ENCODE measurements at places on chromosomes 3 and 15.

DNA sequence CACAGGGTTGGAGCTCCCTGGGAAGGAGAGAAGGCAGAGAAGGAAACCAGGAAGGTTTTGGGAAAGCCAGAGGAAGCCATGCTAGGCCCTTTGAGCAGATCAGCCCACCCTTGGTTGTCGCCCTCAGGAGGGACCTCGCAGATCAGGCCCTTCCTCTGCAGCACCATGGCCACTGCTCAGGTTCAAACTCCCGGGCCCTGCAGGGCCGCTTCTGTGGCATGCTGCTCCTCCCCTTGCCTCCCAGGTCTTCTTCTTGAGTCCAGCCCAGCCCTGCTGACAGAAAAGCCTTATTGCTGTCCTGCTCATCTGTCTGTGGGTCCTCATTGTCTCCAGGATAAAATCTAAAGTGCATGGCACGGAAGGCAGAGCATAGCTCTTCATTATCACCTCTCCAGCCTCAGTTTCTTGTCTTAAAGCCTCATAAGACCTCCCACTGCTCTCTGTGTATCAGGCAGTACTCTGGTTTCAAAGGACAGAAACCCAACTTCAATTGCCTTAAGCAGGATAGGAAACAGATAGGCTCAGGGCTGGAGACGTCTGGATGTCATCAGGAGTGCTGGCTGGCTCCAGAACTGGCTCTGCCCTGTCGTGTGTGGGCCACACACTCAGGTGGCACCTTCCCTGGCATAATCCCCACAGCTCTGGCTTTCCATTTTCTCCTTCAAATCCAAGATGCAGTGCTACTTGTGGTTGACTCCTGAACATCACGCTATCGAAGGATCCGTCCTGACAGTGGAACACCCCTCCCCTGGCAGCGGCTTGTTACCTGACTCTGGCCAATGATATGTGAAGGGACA, 118.5 kb downstream of the EEFSEC start:
- no peak for DNase-seq

DNA sequence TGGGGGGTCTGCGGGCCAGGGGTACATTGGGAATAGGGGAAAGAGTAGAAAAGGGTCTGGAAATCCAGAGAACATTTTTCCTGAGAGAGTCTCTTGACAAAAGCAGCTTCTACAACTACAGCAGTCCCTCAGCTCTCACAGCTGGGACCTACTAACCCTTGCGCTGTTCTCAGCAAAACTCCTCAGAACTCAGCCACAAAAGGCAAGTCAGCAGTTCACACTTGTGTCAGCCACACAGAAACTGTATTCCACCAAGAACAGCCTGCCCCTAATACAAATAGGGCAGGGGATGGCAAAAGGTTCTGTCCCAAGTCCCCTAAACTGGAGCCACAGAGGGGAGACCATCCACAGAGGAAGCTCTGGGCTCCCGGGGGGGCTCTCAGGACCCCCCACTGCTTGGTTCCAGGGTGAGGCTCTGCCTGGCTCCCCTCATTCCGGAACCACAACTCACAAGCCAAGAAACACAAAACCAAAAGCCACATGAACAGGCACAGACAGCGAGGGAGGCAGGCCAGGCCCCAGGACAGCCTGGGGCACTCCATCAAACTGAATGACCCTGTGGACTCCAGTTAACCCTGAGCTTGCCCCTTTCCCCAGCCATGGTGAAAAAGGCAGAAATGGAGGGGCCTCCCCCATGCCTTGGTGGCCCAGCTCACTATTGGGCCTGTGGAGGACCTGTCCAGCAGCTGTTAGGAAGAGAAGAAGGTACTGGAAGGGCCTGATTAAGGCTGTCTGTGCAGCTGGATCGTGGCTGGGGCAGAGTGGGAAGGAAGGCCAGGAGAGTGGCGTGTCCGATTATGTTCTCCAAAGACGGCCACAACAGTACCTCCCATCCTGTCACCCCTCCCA, 162.0 kb downstream of the CHSY1 start:
- DNase-seq: no peak

DNA sequence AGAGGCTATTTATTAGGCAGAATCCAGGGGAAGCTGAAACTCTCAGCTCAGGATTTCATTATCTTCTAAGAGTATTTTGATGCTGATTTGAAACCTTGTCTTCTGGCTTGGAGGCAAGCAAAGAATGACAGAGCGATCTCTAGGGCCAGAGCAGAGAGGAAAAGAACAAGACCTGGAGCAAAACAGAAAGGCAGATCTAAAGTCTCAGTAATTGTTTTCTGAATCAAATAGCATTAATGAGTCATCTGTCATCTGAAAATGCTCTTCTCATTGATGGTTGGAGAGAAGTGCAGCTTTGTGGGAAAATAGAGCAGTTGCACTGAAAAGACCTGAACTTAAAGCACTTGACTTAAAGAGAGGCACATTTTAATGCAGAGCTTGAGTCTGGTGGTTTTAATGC, 385.9 kb downstream of the RAP2B start:
- DNase-seq: no peak

GRCh38 chr3:2934541-2934940, 175.6 kb downstream of the IL5RA start:
- DNase-seq: peak; percentile 73

DNA sequence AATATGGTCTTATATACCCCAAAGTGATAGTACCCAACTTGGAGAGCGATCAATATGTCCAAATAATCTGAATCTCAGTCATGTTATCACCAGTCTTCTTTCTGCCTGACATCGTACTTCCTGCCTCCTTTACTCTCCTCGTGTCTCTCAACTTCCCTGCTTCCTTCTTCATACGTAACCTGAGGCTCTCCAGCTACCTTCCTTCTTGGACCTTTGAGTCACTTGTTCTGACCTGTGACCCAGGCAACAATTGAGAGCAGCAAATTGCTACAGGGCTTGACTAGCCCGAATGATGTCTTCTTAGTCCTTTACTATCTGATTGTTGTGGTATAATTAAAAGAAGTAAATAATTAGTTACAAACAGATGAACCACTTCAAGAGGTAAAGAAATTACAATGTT, 145.9 kb upstream of the MBNL1 start:
- no peak for DNase-seq

GRCh38 chr15:70062321-70062956, 35.3 kb downstream of the TLE3 start:
- peak; percentile 97 for DNase-seq

GRCh38 chr15:68075764-68076385, 21.8 kb downstream of the PIAS1 start:
- no peak for DNase-seq

- DNase-seq: no peak
Measured at GRCh38 chr3:59135096-59135495, 85.3 kb upstream of the CFAP20DC start.

GRCh38 chr3:80983753-80984152, 777.7 kb downstream of the GBE1 start:
- DNase-seq: peak; percentile 6

DNA sequence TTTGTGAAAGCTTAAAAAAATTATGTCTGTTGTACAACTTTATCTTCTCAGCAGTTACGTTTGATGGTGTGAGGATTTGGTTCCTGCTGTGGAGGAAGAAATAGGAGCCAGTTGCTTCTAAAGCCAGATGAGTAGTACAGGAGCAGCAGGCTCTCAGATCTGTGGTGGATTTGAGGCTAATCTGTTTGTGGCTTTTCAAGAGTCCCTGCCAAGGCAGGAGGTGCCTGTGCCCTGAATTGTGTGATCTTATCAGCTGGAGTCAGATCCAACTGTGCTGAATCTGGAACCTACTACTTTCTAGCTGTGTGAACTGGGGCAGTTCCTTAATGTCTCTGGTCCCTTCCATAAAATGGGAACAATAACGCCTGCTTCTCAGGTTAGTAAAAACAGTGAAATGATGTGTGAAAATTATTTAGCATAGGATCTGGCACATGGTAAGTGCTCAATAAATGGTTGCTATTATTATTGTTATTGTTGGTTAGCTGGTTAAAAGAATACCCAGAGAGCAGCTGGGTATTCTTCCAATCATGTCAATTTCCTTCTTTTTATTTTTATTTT, 7.7 kb downstream of the CLDN11 start:
- no peak for DNase-seq

DNA sequence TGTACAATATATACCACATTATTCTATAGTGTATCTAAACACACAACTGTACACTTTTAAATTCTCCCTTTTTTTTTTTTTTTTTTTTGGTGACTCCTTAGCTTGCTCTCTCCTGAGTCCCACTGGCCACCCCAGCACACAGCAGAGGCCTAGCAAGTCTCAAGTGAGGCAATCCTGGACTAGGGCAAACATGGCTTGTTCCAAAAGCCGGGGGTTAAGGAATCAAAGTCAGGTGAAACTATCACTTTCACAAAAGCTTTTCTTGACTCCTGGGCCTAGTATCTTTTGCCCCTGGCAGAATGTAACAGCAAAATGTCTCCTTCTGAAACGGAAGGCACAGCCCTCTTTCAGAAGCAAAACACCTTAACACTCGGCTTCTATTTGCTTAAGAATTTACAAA, 5.8 kb downstream of the EOMES start:
- no peak for DNase-seq

GRCh38 chr3:157428853-157429252, 7.8 kb upstream of the PTX3 start:
- no peak for DNase-seq

GRCh38 chr3:81105206-81105605, 656.2 kb downstream of the GBE1 start:
- DNase-seq: no peak

GRCh38 chr3:104101736-104102135, 1265.0 kb upstream of the ALCAM start:
- DNase-seq: no peak

- DNase-seq: peak; percentile 1
Measured at GRCh38 chr15:34241376-34242330, 16.8 kb downstream of the EMC4 start.

GRCh38 chr3:184965639-184966430, 153.9 kb downstream of the VPS8 start:
- DNase-seq: no peak

GRCh38 chr15:71228403-71228802, 113.1 kb downstream of the THSD4 start:
- no peak for DNase-seq

GRCh38 chr3:141129541-141130011, 78.4 kb downstream of the SPSB4 start:
- peak; percentile 20 for DNase-seq

DNA sequence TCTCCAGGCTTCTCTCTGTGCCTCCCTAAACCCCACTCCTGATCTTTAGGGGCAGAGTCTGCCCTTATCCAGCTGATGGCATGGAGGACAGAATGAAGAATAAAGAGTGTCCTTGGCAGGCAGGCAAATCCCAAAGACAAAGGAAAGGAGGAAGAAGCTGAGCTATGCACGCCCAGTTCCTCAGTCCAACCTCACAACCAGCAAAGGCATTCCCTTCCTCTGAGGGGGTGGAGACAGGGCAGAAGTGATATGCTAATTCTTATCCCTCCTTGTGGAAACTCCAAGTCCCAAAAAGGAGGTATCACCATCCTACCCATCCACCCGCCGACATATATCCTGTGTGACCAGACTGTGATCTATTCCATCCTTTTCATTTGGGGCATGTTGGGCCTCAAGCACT, 10.5 kb upstream of the CCDC54 start:
- DNase-seq: no peak

- no peak for DNase-seq
Measured at GRCh38 chr3:1971780-1972179, 126.9 kb upstream of the CNTN4 start.

- DNase-seq: no peak
Measured at GRCh38 chr3:189635339-189635738, 4.2 kb downstream of the TP63 start.

GRCh38 chr15:30953731-30954378, 37.6 kb downstream of the MTMR10 start:
- DNase-seq: no peak

DNA sequence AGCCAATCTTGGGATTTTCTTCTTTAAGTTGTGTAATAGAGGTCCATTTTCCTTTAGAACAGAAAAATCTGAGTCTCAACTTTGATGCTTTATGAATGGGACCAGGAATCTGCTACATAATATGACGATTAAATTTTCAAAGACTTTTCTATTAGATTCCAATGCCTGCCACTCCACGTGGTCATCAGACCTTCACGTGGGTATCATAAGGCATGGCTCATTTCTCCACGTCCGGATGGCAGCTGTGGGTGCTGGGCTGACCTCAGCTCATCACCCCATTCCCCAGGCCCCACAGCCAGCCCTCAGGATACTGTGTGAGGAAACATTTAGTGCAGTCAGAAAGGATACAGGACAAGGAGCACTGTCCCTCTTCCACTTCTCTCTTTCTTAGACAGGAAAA, 159.7 kb downstream of the SEMA6D start:
- DNase-seq: no peak

DNA sequence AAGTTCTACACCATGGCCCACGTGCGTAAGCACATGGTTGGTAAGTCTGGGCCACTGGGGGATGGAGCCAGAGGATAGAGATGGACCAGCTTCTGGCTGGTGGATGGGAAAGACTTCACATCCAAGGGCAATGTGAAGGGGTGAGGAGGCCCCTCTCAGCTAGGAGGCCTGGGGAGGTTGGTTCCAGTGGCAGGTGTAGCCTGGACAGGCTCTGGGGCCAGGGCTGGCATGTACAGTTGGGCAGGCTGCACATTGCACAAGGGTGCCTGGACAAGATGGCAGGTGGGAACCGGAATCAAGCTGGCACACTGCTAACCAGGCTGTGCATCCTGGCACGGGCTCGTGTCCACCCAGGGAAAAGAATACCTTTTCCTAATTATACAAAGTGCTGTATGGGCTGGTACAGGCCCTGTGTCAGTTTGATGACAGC, 8.1 kb downstream of the ZBTB47 start:
- no peak for DNase-seq

GRCh38 chr3:141529717-141530414, 43.0 kb downstream of the RASA2 start:
- DNase-seq: no peak

GRCh38 chr3:129820587-129820986, 72.9 kb downstream of the TMCC1 start:
- DNase-seq: no peak

DNA sequence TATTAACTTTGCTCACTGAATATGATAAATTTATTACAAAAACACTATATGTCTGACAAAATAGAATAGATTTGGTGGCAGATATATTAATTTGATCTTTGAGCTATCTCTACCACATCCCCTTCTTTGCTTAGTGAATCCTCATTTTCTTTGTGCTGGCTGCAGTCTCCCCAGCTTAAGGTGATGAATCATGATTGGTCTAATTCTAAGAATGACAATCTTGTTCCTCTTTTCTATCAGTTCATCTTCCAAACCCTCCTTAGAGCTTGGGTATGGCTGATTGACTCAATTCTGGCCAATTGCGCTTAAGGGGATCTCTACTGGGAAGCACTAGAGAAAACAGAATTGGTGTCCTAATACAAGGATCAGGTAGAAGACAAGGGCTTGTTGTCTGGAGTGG, 309.6 kb upstream of the GOLIM4 start:
- DNase-seq: no peak

- no peak for DNase-seq
Measured at GRCh38 chr15:54289590-54290136, 311.4 kb downstream of the UNC13C start.

- DNase-seq: no peak
Measured at GRCh38 chr15:89028036-89028435, 60.2 kb upstream of the ABHD2 start.

- DNase-seq: no peak
Measured at GRCh38 chr3:4406746-4407568, 60.1 kb downstream of the SUMF1 start.
